ENCODE measurements at places on chromosomes 6 and 20.
A peak's percentile ranks its signal among the peaks of the same experiment; 100 is the strongest.

- DNase-seq: no peak
Measured at GRCh38 chr20:15890407-15890982, 682.8 kb downstream of the KIF16B start.

DNA sequence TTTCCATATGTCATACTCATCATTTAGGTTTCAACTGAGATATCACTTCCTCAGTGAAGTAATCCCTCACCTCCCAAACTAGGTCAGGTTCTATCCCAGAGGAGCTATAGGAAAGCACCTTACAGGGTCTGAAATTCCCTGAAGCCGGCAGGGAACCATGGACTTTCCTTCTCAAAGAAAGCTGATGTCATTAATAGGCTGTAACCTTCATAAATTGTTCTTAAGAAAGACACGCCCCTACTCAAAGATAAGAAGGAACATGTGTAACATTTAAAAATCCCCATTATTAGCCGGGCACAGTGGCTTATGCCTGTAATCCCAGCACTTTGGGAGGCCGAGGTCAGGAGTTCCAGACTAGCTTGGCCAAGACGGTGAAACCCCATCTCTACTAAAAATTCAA, 50.0 kb upstream of the RNGTT start:
- DNase-seq: no peak

- DNase-seq: no peak
Measured at GRCh38 chr6:36147294-36147693, 17.0 kb downstream of the MAPK13 start.

DNA sequence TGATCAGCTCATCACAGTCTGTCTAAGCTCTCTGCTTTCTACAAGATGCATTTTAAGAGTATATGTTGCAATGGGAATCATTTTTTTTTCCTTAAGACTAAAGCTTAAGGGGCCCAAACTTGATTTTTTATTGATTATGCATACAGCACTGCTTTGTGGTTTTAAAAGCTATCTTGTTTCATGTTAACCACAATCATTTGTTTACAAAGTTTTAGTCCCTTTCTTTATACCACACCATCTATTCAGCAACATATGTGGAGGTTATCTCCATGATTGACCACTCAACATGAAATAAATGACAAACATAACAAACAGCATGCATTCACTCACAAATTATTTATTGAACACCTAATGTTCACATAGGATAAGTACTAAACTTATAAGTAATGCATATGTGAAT, 119.1 kb downstream of the FHL5 start:
- no peak for DNase-seq

DNA sequence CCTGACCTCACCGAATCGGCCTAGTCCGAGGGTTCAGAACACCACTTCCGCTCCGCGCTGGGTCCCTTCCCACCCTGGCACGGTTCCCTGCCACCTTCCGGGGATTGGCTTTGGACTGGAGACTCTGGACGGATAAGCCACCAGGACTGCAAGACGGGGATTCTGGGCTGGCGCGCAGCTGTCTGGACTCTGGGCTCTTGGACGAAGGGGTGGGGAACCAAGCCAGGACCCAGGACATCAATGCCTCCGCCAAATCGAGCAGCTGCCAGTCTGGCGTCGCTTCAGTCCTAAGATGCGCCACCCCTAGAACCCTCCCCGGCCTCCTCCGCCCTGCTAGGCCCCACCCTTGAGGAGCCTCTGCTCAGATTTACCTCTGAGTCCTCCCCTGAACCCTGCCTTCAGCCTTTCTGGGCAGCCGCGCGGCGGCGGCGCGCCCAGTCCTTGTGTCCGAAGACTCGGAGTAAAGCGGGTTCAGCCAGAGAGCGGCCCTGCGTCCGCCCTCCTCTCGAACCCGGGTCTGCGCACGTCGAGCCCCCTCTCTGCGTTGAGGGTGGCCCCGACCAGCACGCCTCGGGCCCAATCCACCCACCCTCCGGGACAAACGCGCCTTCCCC, 1.2 kb downstream of the KCNK17 start:
- DNase-seq: no peak

DNA sequence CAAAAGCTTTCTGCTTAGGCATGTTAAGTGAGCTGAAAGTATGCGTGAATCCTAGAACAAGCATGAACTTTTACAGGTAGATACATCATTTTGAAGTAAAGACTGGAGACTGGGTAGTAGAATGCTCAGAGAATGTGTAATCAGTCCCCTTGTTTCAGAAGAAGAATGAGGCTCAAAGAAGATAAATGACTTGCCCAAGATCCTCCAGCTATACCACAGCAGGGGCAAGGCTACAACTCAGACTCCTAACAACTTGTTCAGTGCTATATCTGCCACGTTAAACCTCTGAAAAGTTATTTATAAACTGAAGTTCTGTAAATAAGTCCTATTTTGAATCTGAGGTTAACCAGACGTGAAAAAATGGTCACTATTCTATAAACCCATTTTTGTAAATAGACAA, 2.9 kb downstream of the RIPOR2 start:
- no peak for DNase-seq

- no peak for DNase-seq
Measured at GRCh38 chr6:169881976-169882375, 130.6 kb downstream of the ERMARD start.

DNA sequence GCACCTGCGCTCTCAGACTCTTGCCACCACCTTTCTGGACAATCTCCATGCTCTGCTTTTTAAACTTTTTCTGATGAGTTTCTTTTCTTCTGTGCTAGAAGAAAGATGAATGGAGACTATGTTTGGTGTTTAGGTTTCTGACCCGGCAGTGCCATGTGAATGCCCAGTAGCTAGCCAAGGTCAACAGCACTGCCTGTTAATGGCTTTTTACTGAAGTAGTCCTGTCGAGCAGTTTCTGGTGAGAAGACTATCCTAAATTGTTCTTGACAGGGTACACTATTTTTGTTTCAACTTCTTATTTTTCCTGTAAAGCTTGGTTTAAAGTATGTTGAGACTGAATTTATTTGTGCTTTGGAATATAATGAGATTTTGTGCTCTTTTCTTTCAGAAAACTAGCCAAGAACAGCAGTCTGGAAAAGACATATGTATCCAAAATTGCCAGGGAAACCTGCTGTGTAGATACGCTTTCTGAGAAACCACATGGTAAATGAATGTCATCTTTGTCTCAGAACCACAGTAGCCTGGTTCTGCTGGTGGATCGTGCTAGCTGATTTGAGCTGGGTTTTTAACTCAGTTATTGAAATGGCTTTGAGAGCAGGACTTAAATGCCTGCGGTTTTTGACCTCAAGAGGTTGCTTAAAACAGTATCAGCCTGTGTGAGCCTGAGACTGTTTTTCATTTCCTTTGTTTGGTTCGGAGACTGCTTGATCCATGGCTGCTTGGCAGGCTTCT, 48.1 kb downstream of the KCNS1 start:
- DNase-seq: no peak

- no peak for DNase-seq
Measured at GRCh38 chr6:112841553-112842329, 494.6 kb downstream of the RFPL4B start.

DNA sequence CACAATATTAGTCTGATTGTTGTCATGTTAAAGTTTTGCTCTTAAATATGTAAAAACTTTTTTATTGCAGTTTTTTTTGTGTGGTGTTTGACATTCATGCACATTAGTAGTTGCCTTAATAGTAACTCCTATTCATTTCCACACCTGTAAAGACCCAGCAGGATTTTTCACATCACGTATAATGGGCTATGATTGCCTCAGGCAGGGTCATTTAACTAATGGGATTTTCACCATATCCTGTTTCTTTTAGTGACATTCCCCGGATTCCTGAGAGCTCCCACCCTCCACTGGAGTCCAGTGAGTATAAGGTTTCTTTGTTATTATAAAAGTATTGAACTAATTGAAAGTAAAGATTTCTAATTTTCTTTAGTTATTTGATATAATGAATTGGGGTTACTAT, 359.2 kb downstream of the RIMS1 start:
- DNase-seq: no peak

DNA sequence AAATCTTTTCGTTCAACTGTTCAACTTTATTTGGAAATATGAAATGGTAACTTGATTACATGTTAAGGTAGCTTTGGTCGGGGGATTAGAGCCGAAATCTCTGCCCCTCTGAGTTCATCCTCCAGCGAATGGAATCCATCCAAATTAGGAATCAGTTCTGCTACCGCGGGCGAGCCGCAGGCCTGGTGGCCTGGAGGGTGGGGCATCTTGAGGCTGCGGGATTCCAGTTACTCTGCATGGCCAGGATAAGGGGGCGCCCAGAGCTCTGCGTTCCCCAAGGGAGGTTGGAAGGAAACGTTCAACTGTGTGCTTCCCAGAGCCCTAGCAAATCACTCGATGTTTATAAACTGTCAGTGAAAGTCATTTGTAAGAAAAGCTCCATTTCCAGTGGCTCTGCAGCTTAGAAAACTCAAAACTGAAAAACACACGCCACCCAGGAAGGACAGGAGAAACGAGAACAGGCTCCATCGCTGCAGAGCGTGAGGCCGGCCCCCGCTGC, 262.2 kb downstream of the TAF4 start:
- no peak for DNase-seq

- DNase-seq: no peak
Measured at GRCh38 chr6:166747644-166748595, 120.9 kb upstream of the RPS6KA2 start.

DNA sequence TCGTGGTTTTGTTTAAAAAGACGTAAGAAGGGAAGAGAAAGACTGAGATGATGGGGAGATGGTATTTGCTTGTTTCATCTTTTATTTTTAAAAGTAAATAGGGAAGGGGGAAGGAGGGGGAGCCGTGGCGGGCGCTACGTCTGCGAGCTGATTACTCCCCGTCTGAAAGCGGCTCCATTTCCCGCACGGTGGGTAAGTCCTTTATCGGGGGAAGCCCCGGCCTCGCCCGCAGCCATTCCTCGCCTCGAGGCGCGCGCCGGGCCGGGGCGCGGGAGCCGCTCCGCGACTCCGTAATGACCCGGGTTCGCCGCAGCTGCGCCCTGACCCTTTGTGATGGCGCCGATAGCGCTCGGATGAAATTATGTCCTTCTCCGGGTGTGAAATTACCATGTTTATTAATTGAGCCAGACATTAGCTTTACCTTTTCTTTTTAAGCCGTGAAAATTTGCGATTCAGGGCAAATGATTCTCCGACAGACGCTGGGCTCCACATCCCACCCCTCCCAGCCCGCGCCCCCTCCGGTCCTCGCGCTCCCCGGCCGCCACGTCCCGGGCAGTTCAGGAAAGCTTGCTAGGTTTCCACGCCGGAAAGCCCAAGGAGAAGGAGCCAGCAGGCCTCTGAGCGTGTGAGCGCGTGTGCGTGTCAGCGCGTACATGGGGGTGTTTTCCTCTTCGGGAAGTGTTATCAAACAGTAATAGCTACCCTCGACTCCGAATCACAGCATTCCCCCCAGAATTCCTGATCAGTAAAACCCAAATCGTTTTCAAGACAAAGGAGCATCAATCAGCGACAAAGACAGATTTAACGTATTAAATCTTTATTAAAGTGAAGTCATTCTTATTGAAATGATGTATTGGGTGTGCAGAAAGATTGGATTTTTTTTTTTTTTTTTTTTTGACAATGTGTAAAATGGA, 30.0 kb downstream of the TFAP2A start:
- DNase-seq: no peak

DNA sequence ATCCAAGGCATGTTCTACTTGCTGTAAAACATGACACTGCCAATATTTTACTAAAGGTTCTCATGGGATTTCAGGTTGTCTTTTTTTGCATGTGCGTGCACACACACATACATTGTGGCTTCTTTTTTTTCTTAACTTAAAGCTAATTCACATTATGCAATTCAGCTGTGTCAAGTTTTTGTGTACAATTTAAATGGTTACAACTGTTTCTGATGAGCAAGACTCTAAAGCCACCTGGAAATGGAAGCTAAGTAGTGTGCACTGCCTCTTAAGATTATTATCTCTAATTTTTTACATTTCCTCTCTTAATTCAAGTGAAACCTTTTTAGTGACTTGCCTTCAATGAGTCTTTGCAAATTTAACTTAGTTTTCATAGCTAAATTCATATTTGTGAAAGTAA, 75.3 kb downstream of the TULP4 start:
- DNase-seq: no peak

DNA sequence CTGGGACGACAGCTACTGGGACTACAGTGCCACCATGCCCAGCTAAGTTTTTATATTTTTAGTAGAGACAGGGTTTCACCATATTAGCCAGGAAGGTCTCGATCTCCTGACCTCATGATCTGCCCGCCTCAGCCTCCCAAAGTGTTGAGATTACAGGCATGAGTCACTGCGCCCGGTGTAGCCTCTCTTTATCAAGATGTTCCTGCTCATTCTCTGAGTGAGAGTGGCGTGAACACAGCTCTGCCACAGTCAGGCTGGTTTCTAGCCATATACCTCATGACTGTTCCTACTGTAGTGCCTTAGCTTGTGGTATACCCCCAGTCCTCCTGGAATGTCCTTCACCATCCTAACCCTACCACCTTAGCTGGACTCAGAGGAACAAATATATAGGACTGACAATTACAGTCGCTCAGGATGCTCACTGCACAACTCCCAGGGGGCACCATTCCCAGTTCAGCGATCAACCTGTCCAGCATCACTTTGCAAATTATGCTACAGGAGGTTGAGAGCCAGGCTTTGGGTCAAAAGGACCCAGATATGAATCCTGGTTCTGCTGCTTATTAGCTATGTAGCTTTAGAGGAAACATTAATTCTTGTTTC, 86.3 kb downstream of the CHMP4B start:
- no peak for DNase-seq

- no peak for DNase-seq
Measured at GRCh38 chr6:169046021-169046420, 207.6 kb downstream of the THBS2 start.

DNA sequence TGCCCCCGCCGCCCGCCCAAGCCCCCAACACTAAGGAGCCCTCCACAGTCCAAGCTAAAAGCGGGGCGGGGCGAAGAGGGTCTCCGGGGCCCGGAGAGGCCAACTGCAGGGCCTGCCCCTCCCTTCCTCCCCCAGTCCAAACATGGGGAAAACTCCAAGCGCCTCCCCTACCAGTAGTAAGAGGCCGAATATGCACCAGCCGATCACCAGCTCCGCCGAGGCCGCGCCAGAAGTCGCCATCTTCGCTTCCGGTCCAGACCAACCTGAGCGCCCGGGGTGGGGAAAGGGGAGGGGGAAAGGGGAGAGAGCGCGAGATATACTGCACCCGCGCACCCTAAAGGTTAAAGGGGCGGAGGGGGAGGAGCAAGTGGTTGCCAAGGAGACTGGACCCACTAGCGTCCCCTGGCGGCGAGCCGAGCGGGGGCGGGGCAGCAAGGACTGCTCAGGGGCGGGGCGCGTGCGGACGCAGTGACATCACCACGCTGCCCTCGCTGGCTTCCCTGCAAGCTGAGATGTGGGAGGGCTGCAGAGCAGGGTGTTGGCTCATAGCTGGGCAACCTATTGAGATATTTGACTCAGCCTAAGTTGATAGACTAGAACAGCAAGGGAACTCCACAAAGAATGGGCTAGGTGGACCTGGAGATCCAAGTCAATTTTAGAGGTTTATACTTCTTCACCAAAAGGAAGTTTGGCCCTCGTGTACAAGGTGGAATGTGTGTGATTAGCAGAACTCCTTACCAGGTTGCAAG, at the start of gene LMBRD1:
TSS of gene LMBRD1 (minus strand) at position 369 of the 749 bp plus-strand sequence. CDS start at position 240, 129 bp downstream.
- DNase-seq: peak; percentile 99
